ENCODE measurements at places on chromosomes 4 and X.

- DNase-seq, result no peak
Measured at GRCh38 chr4:23033796-23034195, 341.1 kb downstream of the GBA3 start.

GRCh38 chr4:123418351-123418931 lies 21.8 kb downstream of the SPRY1 start:
- no peak for DNase-seq

- no peak for DNase-seq
Measured at GRCh38 chr4:186757696-186758355, 34.2 kb upstream of the FAT1 start.

DNA sequence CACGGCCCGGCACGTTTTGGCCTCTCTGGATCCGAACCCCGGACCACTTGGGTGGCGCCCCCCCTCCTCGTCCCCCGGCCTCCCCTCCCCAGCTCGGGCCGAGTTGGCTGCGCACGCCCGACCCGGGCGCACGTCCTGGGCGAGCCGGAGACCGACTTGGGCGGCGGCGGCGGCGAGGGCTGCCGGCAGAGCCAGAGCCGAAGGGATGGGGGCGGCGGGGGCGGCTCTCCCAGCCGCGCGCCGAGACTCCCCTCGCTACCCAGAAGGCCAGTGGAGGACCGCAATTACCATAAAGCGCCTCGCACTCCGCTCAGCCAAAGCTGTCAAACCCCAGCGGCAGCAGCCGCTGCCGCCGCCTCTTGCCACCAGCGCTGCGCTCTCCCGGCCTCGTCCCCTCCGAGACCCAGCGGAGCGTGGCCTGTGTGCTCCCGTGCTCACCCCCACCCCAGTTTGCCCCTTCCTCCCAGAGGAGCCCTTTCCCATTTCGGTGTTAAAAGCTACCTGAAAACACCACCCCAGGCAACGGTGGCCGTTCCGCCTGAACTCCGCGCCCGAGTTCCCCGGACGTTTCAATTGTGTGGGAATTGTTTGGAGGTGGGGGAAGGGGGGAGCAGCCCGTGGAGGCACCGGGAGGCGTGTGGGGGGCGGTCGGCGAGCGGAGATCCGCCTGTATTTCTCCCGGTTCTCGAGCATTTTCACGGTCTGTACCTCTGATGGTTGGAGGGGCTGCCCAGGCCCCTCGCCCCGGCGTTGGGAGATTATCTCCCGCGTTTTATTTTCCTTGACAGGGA lies 701 bp upstream of the BCOR start:
- DNase-seq, result no peak

- DNase-seq, result no peak
Measured at GRCh38 chr4:6092131-6092530, 73.9 kb upstream of the C4orf50 start.

DNA sequence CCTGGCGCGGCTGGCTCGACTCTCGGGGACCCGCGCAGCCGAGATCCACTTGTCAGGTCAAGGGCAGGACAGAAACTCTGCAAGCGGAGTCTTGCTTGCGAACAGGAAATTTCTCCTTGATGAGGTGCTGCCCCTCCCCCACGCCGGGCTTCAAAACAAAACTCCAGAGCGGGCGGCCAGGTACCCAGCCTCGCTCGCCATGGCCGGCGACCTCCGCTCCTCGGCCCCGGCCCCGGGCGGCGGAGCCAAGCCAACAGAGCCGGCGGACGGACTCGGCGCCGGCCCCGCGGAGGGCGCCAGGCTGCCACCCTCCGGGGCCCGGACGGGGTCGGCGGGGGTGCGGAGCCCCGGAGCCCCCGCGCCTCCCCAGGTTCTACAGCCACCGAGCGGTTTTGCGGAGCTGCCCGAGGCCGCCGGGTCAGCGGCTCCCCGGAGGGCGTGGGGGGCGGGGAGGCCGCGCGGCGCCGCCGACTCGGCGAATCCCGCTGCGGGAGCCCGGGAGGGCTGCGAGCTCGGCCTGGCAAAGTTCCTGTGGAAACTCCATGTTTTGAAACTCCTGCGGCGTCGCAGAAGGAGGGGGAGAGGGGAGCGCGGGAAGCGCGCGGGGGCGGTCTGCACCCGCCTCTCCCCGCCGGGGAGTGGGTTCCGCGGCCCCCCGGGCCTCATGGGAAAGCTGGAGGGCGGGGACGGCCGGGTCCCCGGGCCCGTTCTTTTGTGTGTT lies 11.7 kb upstream of the BCOR start:
- no peak for DNase-seq

GRCh38 chr4:102503301-102503746 lies 2.2 kb downstream of the NFKB1 start:
- no peak for DNase-seq

DNA sequence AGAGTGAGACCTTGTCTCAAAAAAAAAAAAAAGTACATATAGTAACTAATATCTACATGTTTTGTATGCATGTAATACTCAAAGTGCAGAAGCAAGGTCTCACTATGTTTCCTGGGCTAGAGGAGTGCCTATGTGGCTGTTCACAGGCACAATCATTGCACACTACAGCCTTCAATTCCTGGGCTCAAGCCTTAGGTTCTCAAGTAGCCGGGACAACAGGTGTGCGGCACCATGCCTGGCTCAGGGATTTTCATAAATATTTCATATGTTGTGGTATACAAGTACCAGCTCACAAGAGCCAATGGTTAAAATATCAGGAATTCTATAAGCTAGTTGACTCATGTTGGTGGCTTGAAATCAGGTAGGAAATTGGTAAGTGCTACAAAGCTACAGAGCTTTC lies 94.8 kb downstream of the LARP7 start:
- DNase-seq, result no peak

DNA sequence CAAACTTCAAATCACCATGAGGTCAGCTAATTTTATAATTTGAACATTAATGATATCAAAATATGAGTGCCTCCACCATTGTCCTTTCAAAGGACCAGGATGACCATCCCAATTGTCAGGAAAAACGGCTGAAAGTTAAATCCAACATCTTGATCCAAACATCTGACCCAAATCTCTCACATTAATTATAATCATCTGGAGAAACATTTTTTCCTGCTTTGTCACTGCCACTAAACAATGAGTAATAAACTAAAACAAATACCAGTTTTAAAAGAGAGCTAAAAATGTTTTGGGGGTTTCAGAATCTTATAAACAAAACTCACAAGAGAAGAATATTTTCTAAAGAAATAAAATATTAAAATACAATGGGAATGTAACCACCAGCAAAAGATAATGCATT lies 45.7 kb upstream of the NDST4 start:
- DNase-seq, result no peak

DNA sequence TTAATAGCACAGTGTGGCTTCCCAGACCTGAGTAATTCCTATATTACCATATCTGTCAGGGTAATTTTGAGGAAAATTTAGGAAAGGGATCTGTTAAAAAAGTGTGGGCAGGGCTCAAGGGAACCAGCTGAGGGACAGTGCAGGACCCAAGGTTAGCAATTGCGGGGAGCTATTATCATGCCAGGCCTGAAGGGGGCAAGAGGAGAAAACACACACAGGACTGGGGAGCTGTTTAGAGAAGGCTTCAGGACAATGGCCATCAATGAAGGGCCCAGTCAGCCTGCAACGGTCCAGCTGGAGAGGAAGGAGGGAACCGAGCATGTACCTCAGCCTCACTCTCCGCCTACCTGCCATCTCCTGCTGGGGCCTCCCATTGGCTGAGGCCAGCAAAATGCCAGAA lies 19.0 kb upstream of the NHS start:
- DNase-seq, result no peak

DNA sequence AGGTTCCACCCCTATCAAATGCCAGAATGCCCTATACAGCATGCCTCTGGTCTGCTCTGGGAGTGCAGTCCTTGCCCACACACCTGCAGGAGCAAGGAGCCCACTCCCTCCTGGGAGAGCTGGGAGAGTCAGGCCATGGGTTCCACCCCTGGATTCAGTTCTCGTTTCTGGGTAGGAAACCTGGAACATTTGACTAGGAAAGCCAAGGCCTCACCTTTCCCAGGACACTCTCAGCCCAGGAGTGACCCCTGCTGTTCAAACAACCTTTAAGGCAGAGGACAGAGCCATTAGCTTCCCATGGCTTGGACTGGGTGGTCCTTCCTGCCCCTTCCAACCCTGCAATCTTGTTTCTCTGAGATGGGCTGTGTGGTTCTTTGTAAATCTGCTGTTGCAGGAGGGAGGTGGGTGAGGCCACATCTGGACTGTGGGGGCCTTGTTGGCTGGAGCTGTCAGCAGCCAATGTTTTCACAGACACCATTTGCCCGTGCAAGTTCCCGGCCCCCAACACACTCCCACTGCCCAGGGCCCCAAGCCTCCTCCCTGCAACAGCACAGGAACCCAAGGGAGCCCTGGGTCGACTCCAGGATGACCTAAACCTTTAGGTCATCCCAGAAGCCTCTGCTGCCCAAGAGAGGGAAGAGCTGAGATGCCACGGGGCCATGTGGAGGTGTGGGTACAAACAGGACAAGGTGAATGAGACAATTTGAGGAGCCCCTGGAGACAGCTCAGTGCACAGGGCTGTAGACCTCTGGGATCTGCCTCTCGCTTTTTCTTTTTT lies 104.4 kb downstream of the PJA1 start:
- no peak for DNase-seq

GRCh38 chr4:1329408-1330371 lies 17.3 kb upstream of the UVSSA start:
- DNase-seq, result no peak

- no peak for DNase-seq
Measured at GRCh38 chr4:633406-633805, 8.0 kb downstream of the PDE6B start.

DNA sequence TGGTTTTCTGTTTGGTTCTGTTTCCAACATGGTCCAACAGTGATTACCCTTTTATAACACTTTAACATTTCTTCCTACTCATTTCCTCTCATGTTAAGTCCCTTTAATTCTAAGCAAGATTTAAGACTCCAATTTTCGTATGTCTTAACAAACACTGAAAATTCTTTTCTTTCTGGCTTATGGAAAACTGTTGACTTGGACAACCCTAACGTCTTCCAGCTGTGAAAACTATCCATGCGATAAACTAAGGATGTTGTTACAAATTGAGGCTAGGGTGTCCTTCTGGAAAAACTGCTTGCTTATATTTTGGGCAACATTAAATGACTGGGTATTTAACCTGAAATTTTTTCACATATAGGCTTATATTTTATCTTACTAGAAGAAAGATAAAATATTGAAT lies 33.9 kb upstream of the RTL3 start:
- no peak for DNase-seq

DNA sequence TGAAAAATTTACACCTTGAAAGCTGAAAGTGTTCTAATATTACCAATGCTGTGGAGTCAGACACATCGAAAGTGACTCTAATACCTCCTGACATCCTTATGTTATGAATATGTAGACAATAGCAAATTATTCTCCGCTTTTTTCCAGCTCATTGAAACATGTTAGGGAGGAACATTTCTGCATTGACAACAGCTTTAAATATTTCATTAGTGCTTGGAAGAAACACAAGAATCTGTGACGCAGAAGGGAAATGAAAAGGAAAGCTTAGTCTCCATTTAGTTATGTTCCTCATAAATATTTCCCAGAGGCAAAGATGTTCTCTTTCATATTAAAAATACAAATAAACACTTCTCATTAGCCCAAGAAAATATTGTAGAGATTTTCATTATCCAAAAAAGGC lies 55.8 kb upstream of the CD99 start:
- no peak for DNase-seq

DNA sequence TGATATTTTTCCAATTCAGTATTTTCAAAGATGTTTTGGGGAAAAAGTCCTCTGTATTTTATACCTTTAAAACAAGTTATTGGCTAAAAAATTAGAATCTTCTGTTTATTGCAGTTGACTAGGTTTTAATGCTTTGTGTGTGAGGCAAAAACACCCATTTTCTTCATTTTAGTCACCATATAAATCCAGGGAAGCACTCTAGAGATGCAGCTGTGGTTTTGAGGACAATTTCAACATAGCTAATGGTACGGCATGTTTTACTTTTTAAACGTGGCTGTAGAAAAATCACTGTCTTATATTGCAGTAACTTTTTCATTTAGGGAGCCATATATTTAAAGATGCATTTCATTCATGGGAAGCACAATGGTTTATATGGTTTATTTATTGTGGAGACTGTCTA lies 129.1 kb upstream of the PITX2 start:
- no peak for DNase-seq

DNA sequence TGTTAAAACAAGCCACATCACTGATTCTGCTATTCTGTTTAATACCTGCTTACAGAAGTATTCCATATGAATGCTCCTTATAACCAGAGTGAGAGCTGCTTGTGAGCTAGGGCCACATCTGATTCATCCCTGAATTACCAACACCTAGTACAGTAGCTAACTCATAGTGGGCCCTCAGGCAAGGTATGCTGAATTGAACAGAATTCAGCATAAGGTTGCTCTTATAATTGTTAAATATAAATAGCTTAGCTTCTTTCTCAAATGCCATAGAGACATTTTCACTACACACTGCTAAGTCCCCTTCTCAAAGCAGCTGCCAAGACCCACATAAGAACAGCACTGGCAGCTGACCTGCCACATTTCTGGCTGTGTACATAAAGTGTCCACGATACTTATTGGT lies 27.0 kb upstream of the MCF2 start:
- DNase-seq, result no peak

GRCh38 chrX:103999234-103999633 lies 14.3 kb downstream of the H2BW1 start:
- DNase-seq, result no peak

GRCh38 chr4:3227878-3228675 lies 20.9 kb upstream of the MSANTD1 start:
- no peak for DNase-seq

DNA sequence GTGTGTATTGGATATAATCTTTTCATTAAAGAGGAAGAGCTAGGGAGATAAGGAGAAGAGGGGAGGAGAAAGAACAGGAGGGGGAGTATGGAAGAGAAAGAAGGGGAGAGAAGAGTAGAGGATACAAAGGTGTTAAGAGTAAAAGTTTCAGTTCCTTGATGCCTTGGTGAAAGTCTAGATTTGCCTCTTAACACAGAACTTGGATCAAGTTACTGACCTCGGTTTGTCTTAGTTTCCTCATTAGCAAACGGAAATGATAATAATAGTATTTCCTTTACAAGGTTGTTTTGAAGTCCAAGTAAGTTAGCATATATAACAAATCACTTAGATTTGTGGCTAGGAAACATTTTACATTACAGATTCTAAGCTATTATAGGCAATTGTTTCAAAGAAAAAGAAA lies 287.1 kb downstream of the PPARGC1A start:
- DNase-seq, result no peak

GRCh38 chr4:11218692-11219091 lies 210.0 kb downstream of the HS3ST1 start:
- DNase-seq, result no peak

DNA sequence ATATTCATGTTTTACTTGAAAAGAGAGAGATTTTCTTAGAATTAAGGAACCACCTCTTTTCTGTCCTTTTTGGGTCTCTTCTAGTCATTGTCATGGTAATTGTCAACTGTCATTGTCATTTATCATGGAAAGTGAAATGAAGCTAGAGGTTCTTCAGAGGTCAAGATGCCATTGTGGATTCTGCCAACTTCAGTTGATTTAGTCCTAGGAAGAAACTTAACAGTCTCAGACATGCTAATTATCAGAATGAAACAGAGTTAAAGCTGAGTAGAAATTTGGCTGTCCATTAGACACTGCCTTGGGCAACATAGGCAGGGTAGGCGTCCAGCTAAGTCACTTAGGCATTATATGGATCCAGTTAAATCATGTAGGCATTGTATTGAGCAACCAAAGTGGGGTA lies 796.1 kb upstream of the ADGRL3 start:
- no peak for DNase-seq

- no peak for DNase-seq
Measured at GRCh38 chrX:122421434-122422121, 762.5 kb upstream of the GRIA3 start.

- DNase-seq, result no peak
Measured at GRCh38 chrX:48802905-48803200, 986 bp downstream of the HDAC6 start.

Data from hippocampal formation (tissue), 2 donors.